Fibroblast of skin of left quadriceps (primary cell): ENCODE measurements at places on chromosomes 2 and 18.

DNA sequence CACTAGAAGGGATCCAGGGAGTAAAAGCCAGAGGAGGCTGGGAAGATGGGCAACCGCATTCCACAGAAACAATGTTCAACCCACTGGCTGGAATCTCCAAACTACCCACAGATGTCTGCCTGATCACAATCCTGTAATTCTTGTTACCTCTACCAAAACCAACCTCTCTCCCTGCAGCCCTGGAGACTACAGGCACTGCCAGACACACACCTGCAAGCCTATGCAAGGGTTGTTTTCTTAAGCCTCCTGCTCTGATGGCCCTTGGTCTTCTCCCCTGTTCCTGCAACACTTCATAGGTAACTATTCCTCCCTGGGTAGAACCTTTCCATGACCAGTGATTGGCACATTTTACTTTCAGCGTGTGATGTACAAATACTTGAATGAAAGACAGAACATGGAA lies 21.9 kb downstream of the ST6GAL2 start:
- no peak for DNase-seq

DNA sequence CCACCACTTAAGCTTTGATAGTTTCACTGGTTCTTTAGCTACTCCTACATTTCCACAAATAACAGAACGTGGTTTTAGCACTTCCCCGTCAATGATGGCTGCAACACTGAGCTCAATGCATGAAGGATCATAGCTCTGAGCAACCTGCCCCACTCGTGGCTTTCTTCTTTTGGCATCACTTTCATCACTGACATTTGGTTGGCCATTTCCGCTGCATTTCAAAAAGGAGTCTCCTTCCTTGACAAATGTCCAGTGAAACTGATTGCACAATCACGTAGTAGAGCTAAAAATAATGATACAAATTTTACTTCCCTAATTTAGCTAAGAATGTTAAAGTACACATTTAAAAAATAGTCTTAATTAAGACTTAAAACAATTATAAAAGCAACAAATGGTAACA lies 205.2 kb upstream of the HDAC4 start:
- DNase-seq = no peak

DNA sequence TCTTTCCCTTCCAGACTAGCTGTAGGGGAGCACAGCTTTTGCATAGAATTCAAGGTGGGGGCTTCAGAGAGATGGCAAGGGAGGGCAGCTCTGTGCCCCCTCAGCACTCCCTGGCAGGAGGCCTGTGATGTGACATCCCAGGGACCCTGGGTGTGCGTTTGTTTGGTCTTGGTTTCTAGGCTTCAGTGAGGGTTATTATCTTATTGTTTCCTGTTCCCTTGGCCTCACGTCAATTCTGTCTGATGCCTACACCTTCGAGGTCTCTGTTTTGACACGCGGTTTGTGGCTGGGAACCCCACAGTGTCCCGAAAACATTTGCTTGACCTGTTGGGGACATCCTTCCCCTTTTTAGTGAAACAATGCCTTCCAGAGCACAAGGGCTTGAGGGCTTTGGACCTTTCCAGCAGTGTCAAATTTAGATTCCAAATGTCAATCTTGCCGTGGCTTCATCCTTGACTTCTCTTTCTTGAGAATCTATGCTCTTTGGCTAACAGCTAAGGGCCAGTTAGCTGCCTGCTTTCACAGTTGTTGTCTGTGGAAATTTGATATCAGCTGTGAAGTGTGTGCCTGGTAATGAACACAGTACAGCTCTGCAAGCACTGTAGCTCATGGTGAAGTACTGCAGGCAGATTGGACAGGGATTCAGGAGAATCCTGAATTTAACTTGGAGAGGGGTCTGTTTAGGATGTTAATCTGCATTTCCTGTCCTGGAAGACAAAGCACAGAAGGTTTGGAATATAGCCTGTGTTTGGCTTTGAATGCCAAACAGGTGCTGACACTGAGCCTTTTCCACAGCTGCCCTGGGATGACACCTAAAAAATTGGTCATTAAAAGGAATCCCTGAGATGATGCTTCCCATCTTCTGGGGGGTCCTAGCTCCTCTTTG lies 108.2 kb upstream of the CXCR4 start:
- no peak for DNase-seq

DNA sequence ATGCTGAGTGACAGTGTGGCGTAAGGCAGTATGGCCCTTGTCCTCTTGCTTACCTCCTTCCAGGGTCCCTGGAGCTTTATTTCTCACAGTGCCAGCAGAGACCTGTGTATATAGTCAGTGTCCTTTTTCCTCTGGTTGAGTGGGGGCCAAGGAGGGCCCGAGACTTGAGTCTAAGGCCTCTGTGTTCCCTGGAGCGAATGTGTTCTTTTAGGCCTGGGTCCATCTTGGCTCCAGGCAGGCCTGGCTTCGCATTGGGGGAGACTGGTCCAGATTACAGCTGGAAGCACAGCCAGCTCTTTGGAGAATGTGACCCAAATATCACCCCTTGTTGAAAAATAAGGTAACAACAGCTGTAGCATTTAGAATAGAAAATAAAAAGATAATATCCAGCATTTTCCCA lies 5.0 kb downstream of the VAMP5 start:
- no peak for DNase-seq

DNA sequence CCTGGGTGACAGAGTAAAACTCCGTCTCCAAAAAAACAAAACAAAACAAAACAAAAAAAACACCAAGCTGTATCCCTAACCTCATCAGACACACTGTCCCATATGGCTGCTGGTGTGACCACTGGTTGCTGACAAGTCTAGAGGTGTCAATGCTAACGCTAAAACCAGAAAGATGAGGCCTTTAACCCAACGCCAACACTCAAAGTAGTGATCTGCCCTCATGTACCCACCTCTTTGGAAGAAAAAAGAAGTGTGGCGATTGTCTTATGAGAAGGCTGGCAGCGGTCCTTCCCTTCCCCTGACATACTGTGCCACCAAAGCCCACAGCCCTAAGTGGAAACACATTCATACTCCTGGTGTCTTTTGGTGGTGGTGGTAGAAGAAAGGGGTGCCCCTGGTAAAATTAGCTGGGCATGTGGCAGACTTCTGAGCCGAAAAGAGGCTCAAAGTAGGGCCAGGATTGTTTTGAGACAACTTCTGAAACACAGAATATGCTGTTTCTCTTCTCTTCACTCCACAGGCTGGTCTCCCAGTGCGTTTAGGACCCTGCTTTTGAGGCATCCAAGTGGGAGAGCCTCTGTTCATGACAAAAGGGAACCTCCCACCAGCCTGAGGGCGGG lies 9.8 kb downstream of the SERTAD2 start:
- no peak for DNase-seq

GRCh38 chr2:144372410-144373080 lies 147.4 kb downstream of the ZEB2 start:
- DNase-seq = no peak

DNA sequence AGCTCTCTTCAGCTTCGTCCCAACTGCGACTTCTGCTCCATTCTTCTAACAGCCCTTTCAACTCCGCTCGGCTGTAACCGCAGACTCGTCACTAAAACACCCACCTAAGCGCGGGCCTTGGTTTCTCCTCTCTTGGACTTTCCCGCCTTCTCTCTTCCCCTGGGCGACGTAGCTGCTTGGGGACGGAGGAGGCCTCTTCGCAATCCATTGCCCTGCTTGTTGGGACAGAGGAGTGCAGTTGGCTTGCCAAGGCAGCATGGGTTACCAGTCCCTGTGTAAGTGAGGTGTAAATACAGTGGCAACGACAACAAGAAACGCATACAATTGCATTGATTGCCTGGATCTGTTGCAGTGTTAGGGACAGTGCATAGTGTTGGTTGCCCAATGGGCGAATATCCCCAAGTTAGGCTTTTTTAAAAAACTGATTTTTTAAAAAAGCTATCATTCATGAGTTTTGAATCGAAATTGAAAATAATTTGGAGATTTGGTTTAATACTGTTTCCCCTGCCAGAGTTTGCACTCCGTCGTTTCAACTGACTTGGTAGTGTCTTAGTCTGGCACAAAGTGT lies 484 bp upstream of the DARS1 start:
- no peak for DNase-seq

DNA sequence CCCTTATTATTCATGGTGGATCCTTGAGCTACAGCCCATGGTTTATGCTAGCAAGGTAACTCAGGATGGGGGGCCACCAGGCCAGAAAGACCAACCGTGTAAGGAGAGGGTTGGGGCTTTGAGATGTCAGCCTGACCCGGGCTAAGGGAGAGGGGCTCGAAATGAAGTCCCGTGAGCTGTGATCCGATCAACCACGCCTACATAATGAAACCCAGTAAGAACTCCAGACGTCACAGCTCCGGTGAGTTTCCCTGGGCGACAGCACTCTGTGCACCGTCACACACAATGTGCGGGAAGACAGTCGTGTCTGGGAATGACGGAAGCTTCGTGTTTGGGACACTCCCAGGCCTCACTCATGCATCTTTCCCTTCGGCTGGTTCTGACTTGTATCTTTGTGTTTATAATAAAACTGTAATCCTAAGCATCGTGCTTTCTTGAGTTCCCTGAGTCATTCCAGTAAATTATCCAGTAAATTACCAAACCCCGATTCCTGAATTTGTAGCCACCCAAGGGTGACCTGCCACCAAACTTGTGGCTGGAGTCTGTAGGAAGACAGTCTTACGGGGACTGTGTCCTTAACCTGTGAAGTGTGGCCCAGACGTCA lies 44.2 kb downstream of the CYP27C1 start:
- DNase-seq = no peak

DNA sequence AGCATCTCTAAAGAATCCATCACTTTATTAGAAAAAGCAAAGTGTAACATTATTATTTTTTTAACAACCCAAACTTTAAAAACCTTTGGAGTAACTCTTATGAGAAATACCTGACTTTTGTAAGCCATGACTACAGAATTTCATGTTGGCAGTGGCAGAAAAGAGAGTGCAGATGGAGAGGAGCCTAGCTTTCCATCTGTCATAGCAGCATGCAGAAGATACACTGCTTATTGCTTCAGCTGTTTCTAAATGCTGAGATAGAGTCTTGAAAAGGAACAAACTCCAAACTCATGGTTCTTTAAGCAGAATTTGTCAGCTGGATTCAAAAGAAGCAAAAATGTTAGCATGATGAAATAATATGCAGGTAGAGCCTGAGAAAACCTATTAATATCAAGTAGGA lies 1130.3 kb downstream of the DPP10 start:
- DNase-seq = no peak

DNA sequence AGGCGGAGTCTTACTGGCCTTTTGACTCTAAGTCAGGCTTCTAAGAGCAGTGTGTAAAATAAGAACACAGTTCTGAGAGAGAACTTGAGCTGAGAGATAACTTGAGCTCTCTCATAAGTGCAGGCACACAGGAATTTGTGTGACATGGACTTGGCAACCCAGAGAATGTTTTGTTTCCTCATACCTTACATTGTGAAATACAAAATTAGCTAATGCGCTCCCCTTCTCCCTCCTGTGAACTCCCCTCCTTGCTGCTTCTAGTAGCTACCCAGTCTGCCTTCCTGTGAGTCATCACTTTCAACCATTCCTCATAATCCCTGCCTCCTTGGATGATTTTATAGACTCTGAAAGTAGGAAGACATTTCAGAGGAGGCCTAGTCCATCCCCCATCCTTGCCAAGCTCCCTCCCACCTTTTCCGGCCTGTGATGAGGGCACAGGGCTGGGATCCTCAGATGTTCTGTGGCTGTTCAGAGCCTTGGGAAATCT lies 22.6 kb downstream of the FER1L5 start:
- DNase-seq = peak; percentile 98

- no peak for DNase-seq
Observed at GRCh38 chr2:104443145-104443544, 410.8 kb upstream of the POU3F3 start.

DNA sequence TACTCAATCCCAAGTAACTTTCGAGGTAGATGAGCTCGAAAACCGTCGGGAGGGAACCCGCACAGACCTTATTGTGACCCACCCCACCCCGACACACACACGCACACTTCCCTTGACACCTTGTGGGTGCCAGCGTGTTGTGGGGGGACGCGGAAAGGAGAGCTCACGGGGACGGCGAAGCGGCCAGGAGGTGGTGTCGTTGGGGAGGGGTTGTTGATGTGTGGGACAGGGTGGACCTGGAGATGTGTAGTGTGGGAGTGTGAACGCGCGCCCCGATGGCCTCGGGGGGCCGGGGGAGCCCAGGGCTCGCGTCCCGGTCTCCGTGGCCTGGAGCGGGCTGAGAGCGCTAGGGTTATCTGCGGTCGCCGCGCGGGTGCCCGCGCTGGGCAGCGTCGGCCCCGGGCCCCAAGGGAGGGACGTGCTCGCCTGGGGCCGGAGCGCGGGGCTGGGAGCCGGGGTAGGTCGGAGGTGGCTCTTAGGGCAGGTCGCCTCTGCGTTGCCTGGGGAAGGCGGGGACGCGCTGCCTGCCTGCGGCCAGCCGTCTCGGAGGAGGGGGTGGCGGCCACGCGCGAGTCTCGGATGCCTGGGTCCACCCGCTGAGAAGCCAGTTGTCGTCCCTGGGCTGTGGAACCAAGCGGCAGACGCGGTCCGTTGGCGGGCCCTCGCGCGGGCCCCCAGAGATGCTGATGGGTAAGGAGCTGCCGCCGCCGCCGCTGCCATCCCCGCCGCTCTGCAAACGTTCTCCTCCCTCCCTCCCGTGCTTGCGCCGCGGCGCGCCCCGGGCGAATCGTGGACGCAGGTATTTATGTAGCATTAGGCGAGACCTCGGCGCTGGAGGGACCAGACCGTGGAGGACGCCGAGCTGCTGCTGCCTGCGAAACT lies 1.6 kb downstream of the KLHL29 start:
- no peak for DNase-seq

- peak; percentile 28 for DNase-seq
Observed at GRCh38 chr18:62790871-62791772, 75.8 kb downstream of the PHLPP1 start.

DNA sequence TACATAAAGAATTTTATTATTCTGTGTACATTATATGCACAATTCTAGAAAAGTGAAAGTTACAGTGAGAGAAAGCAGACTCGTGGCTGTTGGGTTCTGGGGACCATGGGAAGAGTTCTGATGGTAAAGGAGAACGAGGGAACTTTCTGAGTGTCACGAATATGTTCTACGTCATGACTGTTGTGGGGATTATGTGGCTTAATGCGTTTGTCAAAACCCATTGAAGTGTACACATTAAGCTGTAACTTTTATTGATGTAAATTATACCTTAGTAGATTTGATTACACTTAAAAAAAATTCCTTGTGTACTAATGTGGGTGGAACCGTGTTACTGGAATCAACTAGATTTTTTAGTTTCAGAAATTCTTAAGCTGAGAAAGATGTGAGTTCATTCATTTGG lies 426.1 kb downstream of the DSC3 start:
- DNase-seq = no peak

- no peak for DNase-seq
Observed at GRCh38 chr2:172427990-172428831, 825 bp downstream of the ITGA6 start.

DNA sequence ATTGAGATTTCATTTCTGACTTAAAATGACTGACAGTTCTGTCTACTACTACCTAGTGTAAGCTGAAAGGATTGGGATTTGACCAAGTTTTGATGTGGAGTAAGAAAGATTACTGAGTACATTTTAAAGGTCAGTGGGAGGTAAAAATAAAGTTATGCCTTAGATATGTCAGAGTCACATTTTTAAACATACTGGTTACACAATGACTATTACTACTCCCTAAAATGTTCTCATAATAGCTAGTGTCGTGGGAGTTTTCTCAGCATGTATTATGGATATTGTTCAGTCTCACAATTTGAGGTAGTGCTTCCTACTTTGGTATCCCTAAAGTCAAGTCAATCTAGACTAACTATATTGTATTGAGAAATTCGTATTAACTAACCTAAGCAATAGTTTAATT lies 1092.5 kb downstream of the LRP1B start:
- DNase-seq = no peak
